ENCODE measurements at places on chromosomes 16 and 17.

- DNase-seq, result no peak
These were observed 618 bp downstream of the GGA3 start for GRCh38 chr17:75260641-75261335.

DNA sequence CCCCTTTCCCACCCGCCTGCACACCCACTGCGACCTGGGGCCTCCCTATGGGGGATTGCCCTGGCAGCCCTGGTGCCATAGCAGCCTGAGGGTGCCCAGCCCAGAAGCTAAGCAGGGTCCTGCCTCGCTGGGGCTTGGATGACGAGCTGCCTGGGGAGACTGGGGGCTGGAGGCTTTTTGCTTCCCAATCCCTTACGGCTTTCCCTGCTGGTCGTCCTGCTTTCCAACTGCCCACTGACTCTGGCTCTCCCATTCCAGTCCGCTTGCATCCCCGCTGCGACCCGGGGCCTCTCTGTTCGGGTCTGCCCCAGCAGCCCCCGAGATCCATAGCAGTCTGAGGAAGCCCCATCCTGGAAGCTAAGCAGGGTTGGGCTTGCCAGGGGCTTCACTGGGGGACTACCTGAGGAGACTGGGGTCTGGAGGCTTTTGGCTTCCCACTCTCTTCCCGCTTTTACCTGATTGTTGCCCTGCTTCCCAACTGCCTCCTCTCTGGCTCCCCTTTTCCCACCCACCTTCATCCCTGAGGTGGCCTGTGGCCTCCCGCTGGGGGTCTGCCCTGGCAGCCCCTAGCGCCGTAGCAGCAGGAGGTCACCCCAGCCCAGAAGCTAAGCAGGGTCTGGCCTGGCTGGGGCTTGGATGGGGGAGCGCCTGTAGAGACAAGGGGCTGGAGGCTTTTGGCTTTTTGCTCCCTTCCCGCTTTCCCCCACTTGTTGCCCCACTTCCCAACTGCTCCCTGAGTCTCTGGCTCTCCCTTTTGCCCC lies 2292.8 kb downstream of the TP53TG3F start:
- DNase-seq, result no peak

- DNase-seq, result no peak
These were observed 71.5 kb upstream of the PLCG2 start for GRCh38 chr16:81707411-81708265.

DNA sequence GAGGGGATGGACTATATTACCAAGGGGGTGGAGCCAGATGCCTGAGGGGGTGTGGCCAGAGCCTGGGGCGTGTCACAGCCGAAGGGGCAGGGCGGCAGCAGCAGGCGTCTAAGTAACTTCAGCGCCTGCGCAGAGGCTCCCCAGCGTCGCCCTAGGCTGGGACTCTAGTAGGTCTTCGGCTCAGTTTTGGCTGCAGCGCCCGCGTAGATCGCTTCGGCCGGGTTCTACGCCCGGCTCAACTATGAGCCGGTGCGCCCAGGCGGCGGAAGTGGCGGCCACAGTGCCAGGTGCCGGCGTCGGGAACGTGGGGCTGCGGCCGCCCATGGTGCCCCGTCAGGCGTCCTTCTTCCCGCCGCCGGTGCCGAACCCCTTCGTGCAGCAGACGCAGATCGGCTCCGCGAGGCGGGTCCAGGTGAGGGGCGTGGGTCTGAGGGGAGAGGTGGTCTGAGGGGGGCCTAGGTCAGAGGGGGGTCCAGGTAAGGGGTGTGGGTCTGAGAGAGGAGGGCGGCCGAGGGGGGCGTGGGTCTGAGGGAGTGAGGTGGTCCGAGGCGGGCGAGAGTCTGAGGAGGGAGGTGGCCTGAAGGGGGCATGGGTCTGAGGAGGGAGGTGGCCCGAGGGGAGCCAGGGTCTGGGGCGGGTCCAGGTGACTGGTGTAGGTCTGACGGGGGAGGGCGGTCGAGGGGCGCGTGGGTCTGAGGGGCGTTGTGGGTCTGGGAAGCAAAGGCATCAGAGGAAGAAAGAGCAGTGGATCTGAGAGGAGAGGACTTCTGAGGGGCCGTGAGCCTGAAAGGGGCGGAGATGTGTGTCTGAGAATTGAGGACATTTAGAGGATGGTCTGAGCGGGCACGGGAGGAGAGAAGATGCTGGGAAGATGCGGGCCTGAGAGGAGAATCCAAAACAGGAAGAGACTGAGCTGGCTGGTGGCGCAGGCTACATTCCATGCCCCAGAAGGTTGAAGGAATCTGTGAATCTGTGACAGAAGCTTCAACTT lies at the start of gene LPCAT2:
TSS of gene LPCAT2 (plus strand) at position 132 of the 991 bp plus-strand sequence. CDS start at position 242, 110 bp downstream.
- DNase-seq, result no peak

- no peak for DNase-seq
These were observed 41.9 kb upstream of the ZCCHC14 start for GRCh38 chr16:87534751-87535150.

- no peak for DNase-seq
These were observed 3.2 kb upstream of the ARHGAP23 start for GRCh38 chr17:38425031-38425430.

DNA sequence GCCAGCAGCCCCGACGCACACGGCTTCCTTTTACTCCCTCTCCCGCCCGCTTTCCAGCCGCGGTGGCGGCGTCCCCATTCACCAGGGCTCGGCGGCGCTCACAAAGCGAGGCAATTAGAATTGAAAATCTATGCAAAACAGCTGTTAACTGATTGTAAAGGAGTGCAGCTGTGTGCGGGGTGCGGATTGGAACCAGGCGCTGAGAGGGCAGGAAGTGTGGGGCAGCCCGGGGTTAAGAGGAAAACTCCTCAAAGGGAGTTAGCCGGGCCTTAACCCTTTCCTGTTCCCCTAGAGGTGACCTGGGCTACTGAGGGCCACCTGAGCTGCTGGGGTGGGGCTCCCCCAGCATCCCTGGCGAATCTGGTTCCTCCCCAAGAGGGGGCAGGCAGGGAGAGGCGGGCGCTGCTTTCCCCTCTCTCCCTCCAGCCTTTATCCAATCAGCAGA lies 5.8 kb upstream of the GSE1 start:
- no peak for DNase-seq

DNA sequence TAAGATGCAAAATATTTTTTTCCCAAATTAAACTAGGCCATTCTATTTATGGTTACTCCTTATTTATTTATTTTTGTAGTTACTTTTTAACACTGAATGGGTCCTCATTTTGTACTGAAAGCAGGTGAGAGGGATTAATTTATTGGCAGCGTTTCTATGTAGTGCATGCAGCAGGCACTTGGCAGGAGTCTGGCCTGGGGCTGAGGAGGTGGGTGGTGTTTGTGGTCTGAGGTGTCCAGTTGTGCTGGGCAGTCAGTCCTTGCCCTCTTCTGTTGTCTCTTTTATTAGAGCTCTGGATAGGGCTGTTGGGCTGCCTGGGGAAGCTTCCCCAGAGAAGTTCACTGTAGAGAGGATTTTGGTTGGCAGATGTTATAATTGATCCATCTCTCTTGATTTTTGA lies 12.7 kb downstream of the SEC14L1 start:
- no peak for DNase-seq

- peak; percentile 26 for DNase-seq
These were observed 55.3 kb downstream of the WDR45B start for GRCh38 chr17:82592767-82593589.

- no peak for DNase-seq
These were observed 298.8 kb downstream of the ZFHX3 start for GRCh38 chr16:72749091-72749490.

DNA sequence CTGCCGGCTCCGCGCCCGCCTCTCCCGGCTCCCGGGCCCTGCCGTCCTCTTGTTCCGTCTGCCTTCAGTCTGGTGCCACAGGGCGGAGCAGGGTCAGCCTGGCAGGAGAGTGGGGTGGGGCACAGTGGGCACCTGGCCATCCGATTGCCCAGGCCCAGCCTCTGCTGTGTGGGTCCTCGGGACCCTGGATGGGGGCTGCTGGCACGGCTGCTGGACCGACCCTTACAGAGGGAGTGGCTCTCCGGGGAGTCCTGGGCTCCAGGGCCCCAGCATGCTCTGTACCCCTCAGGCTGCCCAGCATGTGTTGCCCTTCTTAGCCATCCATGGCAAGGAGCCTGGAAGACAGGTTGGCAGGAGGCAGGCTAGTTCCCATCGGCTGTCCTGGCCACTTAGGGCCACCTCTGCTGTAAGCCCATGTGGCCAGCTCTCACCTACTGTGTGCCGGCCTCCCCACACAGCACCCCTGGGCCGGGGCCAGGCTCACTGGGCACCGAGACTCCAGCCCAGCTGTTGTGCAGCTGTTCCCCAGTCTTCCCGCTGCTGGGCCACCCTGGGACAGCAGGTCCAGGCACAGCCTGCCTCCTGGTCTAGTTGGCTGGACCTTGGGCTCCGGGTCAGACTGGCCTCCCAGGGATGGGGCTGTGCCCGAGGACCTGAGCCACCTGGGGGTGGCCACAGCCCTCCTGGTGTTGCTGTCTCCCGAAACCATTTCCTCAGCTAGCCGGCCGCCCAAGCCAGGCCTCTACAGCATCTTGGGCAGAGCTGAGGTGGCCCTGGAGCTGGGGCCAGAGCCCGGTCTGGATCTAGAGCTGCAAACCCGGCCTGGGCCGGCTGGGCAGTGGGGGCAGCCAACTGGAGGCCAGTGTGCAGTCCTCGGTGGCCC lies 24.9 kb downstream of the BAHCC1 start:
- no peak for DNase-seq

GRCh38 chr16:83779886-83780285 lies 27.9 kb upstream of the HSBP1 start:
- DNase-seq, result no peak

DNA sequence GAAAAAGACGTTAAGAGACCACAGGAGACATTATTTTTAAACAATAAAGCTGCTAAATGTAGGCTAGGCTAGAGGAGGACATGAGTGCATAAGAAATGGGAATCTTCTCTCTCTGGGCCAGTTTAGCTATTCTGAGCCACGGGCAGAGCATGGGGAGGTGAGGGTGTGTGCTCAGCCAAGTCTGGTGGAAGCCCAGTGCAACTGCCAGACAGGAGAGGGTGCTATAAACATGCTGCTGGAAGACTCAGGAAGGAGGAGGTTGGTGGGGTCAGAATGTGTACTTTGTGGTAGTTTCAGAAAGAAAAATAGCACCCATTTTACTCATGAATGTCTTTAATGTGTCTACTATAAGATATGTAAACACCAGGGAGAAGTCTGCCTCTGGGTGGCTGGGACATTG lies 5.9 kb upstream of the SDK2 start:
- DNase-seq, result no peak

DNA sequence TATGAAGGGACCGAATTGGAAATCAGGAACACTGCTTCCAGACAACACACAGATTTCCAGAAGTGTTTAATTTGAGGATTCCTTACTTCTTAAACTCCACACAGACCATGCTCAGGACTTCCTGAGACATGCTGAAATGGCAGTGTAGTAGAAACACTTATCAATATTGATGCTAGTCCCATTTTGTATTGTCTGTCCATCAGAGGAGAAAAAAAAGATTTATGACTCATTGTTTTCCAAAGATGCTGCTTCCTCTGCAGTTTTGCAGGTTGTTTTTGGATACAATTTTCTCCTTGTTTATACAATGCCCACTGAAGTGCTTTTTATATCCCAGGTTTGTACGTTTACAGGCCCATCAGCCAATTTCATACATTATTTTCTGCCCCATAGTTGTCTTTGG lies 68.3 kb upstream of the TANC2 start:
- DNase-seq, result no peak

All from stimulated activated CD8-positive, alpha-beta memory T cell treated with anti-CD3 and anti-CD28 coated beads, Interleukin-7, amount 100 ng/mL, for 48 hours (primary cell).